A673 (cell line): ENCODE measurements at places on chromosomes 5 and 9. TPM values are rescaled to one million over a fixed set of nuclear protein-coding genes. Genes with fewer than 3 reads are reported as not detected.

Gene GRIN3A
- total RNA-seq = not detected in 2 replicates

Gene F2R
- total RNA-seq = 83.3 and 92.1 TPM in 2 replicates

GRCh38 chr9:136678624-136679023 is 8.6 kb downstream of the AGPAT2 start:
- no peak for DNase-seq

DNA sequence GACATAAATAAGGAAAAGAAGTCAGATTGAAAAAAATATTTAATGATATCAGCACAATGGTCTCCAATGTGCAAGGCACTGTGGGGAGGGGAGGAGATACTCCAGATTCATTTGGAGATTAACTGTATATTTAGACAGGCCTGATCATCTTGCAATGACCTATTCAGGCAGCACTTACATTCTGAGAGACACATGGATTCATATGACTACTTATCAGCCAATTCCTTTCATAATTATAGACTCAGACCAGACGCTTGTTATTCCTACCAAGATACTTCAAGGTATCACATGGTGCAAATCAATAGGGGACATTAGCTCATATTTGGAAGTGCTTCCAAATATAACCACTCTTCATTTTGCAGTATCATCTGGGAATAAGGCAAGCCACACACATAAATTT is 153.5 kb upstream of the TARS1 start:
- no peak for DNase-seq

Gene BTNL9
- not detected in 2 replicates for total RNA-seq

Gene PHF24
- total RNA-seq = 0.11 and 0.13 TPM in 2 replicates

GRCh38 chr5:54390015-54390414 is 65.5 kb upstream of the HSPB3 start:
- DNase-seq = peak; percentile 97

GRCh38 chr5:150567031-150567717 is 59.2 kb downstream of the NDST1 start:
- no peak for DNase-seq

DNA sequence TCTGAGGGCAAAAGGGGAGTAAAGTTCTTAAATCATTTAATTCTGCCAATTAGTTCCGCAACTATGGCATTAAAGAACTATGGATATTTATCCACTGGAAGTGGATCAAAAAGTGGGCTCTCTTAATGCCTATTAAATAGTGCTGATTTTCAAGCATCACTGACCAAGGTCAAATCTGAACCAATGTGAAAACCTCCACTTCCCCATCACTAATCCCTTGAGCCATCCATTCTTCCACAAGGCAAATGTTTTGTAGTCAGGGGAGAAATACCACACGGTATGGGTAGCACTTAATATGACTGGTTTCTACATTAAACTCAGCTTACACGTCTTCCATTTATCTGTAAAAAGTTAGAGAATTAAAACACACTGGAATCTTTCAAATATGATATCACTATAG is 57.6 kb downstream of the MLLT3 start:
- DNase-seq = no peak

- DNase-seq = no peak
These were observed 28.9 kb downstream of the PLPP7 start for GRCh38 chr9:131318231-131319085.

Gene SLC6A3
- total RNA-seq = not detected in 2 replicates

- no peak for DNase-seq
These were observed 6.9 kb upstream of the SLC27A4 start for GRCh38 chr9:128333451-128333869.

Gene SEMA6A
- total RNA-seq = 10.6 and 13.5 TPM in 2 replicates

Gene TMEM171
- total RNA-seq = 2.3 and 2.6 TPM in 2 replicates

DNA sequence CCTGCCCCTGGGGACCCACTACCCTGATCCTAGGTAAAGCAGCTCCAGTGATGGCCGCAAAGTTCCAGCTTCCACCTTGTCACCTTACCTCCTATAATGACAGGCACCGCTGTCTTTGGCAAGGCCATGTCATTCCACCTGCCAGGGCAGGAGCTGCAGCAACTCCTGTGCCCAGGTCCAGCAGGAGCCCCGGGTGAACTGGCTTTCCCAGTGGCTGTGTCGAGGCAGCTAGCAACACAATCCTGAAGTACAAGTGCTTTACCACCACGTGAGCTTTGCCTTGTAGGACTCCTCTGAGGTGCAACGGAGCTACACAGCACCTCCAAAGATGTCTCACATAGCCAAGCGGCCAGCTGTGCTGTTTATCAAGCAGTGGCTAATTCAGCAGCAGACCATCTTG is 20.7 kb upstream of the MGAT1 start:
- DNase-seq = no peak

Gene PLAC8L1
- 1.9 and 2.7 TPM in 2 replicates for total RNA-seq

GRCh38 chr5:157046041-157046440 is 12.9 kb downstream of the HAVCR1 start:
- DNase-seq = no peak

- no peak for DNase-seq
These were observed 18.5 kb downstream of the IFNA5 start for GRCh38 chr9:21286659-21287058.

GRCh38 chr5:12217039-12217438 is 312.8 kb upstream of the CTNND2 start:
- DNase-seq = no peak

Gene CCDC183
- total RNA-seq = 0.46 TPM in 1 of 2 replicates, not detected in the other

DNA sequence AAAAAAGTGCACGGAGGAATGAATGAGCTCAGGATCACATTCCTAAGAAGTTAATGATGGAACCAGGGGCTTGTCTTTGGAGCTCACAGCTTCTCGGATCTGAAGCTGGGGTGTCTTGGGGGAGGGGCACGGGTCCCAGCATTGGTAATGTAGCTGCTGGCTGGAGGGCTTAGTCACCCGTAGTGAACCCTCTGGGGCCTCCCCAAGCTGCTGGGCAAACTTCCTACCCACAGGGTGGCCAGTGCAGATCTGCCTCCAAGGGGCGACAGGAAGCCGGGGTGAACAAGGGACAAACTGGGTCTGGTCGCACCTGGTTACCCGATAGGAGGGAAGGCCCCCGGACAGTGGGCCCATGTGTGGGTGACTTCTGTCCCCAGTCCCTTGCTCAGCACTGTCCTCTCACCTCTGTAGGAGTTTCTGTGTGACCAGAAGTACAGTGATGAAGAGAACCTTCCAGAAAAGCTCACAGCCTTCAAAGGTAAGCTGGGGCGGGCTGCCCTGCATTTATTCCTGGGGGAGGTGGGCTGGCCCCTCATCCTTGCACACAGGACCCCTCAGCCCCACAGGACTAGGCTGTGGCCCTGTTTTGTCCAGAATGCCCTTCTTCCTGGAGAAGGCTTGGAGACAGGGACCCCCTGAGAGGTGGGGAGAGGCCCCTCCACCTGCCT is 14.1 kb upstream of the NUP214 start:
- DNase-seq = no peak

- no peak for DNase-seq
These were observed 33.5 kb downstream of the MCCC2 start for GRCh38 chr5:71620630-71621029.

- no peak for DNase-seq
These were observed 81.9 kb upstream of the FAM169A start for GRCh38 chr5:74948031-74948546.

- DNase-seq = no peak
These were observed 89.3 kb downstream of the PLK2 start for GRCh38 chr5:58370606-58371005.

DNA sequence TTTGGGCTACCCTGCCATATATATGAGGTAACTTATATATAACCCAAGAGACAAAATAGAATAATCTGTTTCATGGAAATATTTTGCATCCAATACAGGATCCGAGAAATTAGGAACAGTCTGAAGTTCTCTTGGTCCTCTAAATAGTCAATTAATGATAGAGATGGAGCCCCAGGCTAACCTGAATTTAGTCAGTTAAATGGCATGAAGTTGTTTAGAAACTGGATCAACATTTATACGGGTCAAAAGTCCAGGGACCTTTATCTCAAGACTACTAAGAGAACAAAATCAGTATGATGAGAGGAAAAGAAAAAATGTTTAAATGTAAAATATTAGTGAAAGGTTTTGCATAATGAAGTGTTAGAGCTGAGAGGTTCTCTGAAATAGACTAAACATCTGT is 303.3 kb upstream of the ACTBL2 start:
- no peak for DNase-seq

DNA sequence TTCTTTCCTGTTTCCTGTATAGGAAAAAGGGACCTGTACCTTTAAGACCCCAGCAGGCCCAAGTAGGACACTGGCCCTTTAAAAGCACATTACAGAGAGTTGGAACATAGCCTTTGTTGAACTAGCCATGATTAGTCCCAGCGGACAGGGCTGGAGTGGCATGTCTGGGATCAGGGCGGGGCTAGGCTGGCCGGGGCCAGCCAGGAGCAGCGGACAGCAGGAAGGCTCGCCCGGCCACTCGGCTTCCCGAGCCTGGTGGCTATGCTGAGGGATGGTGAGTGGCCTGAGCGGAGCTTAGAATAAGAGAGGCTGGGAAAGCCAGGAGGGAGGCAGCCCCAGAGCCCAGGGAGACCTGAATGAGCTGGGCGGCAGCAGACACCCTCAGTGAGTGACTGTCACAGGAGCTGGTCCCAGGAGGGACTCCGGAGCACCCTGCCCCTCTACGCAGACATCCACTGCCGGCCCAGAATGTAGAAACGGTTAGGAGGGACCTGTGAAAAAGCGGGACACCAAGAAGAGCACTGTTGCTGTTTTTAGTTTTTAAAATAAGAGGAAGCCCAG is 92.1 kb downstream of the DAB2IP start:
- no peak for DNase-seq

GRCh38 chr5:136014049-136015002 is 14.5 kb upstream of the TGFBI start:
- no peak for DNase-seq

GRCh38 chr5:113167985-113168384 is 191.4 kb downstream of the DCP2 start:
- no peak for DNase-seq

DNA sequence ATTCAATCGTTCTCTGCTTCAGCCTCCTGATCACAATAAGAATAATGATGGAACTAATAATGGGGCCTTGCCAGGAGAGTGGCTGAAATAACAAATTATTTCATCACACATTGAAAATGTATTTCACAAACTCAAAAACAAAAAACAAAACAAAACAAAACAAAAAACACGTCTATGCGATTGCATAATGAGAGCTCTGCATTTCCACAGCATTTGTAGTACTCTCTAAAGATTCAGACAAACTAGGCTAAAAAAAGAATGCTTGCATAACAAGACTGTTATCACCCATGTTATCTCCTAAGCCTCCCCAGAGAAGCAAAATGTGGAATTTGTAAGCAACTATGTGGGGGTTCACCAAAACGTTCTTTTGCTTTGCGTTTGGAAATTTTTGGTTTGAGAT is 48.1 kb downstream of the PRELID2 start:
- DNase-seq = no peak

DNA sequence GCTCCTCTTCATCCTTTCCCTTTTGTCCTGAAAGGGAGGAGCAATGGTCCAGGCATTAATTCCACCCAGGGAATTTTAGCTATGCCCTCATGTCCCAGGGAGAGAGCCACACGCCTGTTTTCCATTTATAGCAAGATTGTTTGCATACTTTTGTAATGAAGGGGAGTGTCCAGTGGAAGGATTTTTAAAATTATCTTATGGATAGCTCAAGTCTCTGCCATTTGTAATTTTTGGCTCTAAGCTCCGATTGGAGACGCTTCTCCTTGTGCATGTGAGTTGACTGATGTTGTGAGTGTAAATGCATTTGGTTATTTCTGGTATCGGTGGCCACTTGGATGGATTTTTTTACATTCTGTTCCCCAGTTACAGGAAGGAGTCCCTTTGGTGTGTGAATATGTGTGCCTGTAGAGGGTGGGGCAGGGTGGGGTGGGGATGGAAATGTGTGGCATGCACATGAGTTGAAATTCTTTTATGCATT is 7.2 kb upstream of the RPL26L1 start:
- DNase-seq = no peak

Gene ABL1
- total RNA-seq = 78.6 and 81.3 TPM in 2 replicates

Gene OR2V2
- total RNA-seq = not detected in 2 replicates

GRCh38 chr9:122371846-122372245 is 1.0 kb downstream of the PTGS1 start:
- no peak for DNase-seq

Gene ZNF474
- not detected in 2 replicates for total RNA-seq

- no peak for DNase-seq
These were observed 37.4 kb downstream of the JMY start for GRCh38 chr5:79273341-79273740.

GRCh38 chr9:124621371-124622328 is 114.5 kb upstream of the NR5A1 start:
- DNase-seq = no peak

- peak; percentile 11 for DNase-seq
These were observed 587 bp downstream of the MIER3 start for GRCh38 chr5:56951126-56951945.
